Adrenal gland (tissue), 19 donors: ENCODE measurements at places on chromosomes 1 and 21. TPM values are rescaled to one million over a fixed set of nuclear protein-coding genes. Genes with fewer than 3 reads are reported as not detected.

DNA sequence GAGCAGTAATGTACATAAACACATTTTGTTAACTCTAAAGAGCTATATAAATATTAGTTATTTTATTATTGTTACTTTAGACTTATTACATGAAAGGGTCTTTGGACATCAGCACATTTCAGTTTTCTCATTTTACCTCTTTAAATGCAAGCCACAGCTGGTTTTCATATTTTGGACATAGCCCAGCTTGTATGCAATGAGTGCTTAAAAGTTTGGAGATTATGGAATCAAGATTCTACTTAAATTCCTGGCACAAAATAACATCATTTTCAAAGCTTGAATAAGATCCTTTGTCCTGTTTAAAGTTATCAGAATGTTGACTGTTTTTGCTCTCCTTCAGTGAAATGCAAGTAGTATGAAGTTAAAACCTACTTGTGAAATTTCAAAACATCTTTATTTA is 15.5 kb upstream of the LEPR start:
- DNase-seq: no peak

GRCh38 chr1:205970486-205970885 is 27.2 kb upstream of the SLC26A9 start:
- no peak for DNase-seq

GRCh38 chr1:222372221-222372620 is 175.7 kb downstream of the HHIPL2 start:
- DNase-seq: no peak

DNA sequence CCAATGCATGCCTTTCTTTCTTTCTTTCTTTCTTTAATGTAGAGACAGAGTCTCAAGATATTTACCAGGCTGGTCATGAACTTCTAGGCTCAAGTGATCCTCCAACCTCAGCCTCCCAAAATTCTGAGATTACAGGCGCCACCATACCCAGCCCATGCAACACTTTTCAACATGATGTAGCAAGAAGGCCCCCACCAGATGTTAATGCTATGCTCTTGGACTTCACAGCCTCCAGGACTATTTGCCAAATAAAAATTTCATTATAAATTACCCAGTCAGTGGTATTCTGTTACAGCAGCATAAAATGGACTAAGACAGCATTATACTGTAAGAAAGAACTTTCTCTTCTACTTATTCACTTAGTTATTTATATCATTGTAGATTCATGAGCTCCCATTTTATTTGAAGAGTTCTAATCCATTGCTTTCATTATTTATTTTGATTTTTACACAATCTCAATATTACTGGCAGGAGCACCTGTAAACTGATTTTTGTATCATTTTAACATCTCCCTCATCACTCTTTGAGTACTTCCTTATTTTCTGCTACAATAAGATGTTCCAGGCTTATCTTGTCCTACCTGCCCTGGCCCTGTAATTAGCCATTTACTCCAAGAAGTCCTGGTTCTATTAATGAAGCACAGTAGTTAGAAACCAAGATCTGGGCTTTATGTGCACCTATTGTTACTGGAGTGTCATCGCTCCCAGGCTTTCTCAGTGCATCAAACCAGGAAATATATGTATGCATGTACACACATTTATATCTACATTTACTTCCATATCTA is 4.8 kb upstream of the RCSD1 start:
- DNase-seq: no peak

RGSL1 gene
- not detected for total RNA-seq

FLG gene
- total RNA-seq: not detected

VASH2 gene
- 0.28 TPM for total RNA-seq
